ENCODE measurements at places on chromosomes 5 and 9.

DNA sequence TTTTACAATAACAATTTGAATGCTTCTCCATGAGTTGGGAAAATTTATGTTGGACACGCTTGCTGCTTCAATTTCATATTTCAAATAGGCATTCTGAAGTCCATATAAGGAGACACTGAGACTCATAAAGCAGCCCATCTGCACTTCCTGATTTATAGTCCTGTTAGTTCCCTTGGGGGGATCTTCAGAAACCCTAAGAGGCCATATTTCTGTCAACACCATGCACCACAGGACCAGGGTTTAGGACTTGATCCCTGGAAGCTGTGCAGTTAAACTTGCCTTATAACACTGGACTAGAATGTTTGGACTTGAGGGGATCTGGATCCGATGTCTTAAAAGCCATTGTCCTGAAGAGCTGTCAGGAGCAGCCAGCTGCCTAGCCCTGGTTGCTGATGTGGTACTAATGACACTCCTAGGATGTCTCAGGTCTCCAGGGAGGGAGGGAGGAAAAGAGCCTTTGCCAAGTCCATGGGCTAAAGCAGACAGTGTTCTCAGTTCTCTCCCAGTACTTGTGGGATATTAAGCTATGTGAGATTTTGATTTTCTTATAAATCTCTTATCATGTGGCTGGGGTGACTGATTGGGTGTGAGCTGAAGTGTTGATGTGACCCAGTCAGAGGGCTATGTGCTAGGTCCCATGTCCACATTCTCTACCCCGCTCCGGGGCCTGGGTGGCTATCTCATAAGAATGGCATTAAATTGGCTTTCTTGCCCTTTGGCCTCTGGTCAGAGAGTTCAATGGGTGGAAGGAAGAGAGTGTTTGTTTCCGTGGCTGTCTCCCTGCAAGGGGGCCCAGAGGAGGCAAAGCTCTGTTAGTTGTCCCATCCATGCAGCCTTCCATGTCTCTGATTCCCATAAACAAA, 399.8 kb downstream of the OSTF1 start:
- no peak for DNase-seq

- DNase-seq, result no peak
These were observed 172.2 kb upstream of the ANKRD55 start for GRCh38 chr5:56405116-56405908.

DNA sequence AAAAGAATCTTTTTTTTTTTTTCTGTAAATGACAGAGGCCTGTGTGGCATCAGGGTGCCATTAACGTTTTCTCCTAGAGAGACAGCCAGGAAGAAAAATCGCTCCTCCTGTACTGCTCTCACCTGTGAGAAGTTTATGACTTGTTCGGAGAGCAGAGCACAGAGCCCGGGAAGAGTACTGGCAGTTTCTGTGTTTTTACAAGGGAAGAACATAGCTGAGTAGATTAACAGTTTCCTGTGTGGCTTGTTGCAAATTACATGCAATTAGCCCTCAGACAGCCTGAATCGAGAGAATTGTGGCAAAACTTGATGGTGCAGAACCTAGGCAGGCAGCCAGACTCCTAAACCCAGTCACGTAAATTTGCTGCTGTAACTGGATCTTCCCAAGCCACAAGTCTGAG, 32.1 kb downstream of the PRKACG start:
- DNase-seq, result no peak

DNA sequence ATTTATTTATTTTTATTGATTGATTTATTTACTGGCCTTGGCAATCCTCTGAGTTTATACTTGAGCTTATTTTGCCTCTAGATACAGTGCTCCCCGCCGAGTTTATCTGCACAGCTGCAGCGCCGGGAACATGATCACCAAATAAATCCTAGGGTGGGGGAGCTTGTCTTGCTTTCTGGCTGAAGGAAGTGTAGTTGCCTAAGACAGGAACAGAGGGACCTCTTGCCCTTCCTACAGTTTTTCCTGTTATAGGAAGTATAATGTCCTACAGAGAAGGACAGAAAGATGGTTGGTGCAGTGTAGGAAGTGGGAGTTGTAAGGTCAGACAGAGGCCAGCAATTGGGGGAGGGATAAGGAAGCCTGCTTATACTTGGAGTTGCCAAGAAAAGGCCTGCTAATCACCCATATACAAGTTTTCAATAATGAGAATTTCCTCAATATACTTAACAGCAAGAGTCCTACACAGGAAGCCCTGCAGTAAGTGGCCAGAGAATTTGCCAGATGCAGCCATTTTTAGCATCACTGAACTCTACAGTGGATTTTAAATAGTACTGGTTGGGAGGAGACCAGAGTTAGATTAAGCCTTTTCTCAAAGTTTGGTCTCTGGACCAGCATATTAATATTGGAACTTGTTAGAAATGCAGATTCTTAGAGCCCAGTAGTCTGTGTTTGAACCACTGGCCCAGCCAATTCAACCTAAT, 7.7 kb downstream of the AOPEP start:
- no peak for DNase-seq

DNA sequence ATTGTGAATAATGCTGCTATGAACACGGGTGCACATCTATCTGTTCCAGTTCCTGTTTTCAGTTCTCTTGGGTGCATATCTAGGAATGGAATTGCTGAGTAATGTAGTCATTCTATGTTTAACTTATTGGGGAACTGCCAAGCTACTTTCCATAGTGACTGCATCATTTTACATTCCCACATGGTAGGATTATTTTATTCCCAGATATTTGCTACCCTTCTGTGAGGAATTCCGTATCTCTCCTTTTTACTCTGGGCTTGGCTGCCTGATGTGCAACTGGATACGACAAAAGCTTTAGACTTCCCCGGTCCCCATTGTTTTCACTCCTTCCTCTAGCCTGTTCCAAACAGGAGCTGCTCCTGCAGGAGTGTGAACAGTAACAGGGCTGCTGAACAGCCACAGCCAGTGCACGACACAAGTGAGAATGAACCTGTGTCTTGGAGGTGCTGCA, 7.2 kb downstream of the TAS2R1 start:
- no peak for DNase-seq

- no peak for DNase-seq
These were observed 184.2 kb downstream of the FANCC start for GRCh38 chr9:95133325-95133705.

DNA sequence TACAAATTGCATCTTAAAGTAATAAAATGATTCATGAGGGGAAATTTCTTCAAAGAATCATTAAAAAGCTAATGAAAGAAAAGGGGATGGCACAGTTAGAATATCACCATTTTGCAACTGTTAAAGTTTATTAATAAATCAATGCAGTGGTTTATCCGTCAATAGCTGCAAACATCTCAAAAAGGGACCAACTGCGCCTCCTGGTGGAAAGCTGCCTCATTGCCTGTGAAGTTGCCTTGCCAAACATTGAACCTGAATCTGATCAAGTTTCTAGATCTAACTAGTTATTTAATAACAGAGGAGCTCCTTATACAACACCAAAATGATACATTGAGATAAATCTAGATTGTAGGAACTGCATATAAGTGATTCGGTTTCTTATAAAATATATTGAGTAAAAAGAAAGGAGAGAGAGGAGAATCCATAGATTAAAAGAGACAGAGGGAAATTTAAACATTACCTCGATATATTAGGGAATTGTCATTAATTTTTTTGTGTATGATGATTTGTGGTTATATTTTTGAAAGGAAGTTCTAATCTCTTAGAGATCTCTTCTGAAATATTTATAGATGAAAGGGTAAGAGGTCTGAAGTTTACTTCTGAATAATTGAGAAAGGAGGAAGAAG, 6.9 kb upstream of the NDUFB6 start:
- peak; percentile 81 for DNase-seq

GRCh38 chr5:6961123-6961522, 247.9 kb downstream of the TENT4A start:
- no peak for DNase-seq

- no peak for DNase-seq
These were observed 12.2 kb downstream of the HSPA4 start for GRCh38 chr5:133063965-133064364.

- no peak for DNase-seq
These were observed 9.9 kb upstream of the SLC9A3 start for GRCh38 chr5:533955-534742.

DNA sequence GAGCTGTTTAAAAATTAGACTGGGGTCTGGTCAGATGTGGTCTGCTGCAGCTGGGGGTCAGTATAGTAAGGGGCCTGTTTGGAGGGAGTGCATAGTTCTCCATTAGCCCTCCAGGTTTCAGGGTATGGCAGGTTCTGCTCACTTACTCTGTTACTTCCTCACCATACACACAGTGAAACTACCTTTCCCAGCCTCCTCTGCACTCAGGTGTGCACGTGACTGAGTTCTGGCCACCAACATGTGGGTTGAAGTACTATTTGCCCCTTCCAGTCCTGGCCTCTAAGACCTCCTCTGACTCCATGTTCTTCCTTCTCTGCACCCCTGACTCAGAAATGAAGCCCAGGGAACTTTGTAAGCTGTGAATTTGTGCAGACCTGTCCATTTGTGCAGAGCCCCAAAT, 190.5 kb upstream of the CLINT1 start:
- no peak for DNase-seq

DNA sequence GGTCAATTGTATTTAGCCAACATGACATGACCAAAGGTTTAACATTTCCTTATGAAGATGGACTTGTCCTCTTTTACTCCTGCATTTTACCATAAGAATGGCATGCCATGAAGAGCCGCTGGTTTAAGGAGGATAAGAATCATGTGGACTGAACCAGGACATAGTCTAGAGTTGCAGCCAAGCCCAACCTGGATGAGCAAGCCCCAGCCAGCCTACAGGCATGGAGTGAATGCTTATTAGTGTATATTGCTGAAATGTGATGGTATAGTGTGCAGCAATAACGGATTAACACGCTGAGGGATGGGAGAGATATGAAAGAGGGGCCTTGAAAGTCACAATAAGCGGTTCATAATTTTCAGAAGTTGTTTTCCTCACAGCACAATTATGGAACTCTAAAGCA, 523.2 kb downstream of the NTRK2 start:
- DNase-seq, result no peak

DNA sequence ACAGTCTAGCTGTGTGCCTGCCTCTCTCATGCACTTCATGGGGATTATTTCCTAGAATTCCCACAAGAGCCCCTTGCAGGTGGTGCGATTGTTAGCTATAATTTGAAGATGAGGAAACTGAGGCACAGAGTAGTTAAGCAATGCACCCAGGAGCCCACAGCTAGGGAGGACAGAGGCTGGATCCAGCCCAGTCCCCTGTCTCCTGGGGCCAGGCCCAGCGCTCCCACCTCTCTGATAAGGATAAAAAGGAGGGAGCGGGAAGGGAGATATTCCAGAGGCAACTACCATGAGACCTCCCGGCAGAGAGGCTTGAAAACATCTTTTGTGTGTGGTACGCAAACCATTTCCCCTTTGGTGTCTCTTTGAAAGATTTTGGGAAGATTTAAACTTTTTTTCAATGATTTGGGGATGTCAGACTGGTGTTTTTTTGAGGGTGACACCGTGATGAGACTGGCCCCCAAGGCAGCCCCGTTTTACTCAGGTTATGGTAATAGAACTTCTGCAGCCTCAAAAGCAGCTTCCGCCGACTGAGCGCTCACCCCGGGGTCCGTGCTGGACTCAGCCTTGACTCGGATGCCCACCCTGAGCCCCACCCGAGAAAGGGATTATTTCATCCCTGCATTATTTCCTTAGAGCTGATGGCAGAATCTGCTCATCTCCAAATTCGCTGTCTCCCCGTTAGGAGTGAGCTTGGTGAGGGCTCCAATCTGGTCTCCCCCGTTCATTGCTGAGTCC, 144.7 kb upstream of the IER5L start:
- DNase-seq, result no peak

GRCh38 chr9:20513126-20513913, 109.0 kb downstream of the MLLT3 start:
- no peak for DNase-seq

DNA sequence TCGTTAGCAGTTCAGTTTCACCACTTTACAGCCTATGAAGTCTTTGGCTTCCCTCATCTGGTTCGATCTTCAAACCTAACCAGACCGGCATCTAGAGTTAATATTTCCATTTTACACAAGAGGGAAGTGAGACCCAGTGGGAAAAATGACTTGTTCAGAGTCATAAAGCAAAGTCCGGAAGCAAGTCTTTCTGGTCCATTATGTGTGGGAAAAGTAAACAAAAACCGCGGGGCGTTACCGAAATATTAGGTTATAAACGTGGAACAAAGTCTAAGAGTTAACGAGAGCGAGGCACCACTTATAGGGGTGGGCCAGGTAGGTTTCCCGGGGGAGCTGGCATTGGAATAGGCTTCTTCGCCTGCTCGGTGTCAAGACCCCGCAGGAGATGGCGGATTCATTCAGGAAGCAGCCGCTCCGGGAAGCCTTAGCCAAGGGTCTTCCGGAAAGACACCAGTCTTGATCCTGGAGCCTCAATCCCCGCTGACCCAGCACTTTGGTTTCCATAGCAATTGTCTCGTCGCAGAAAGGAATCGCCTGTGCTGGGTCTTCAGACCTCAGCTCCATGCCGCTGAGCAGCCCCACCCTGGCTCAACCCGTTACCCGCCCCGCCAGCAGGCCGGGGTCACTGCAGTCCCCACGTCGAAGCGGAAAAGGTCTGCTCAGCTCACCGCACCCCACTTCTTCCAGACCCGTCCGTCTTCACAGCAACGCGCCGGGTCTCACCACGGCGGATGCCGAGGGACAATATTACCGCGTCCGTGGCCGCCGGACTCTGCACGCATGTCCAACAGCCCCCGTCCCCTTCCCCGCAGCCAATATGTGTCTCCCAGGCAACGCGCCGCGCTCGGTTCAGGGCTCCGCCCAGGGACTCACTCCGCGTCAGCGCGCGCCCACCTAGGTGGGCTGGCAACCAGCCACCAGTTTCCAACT, at the start of gene C5orf52:
Gene C5orf52 (plus strand): TSS at position 872 of the 930 bp plus-strand sequence. CDS start 82 bp downstream, outside the sequence.
- DNase-seq, result no peak

- DNase-seq, result no peak
These were observed 306.2 kb upstream of the PUM3 start for GRCh38 chr9:3150074-3150473.

DNA sequence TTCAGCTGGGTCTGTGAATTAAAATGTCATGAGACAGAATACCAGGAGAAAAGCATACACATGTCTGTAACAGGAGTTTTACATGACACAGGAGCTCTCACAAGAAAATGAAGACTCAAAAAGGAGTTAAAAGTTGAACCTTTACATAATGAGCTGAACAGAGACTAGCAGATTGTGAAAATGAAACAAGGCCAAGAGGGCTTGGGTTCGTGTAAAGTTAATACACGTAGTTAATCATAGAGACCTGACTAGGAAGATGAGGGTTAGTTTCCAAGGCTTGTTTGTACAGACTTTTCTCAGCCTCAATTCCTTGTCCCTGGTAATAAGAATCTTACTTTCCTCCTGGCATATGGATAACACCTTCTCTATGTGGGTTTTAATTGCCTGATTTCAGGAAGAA, 1294.0 kb downstream of the MAT2B start:
- no peak for DNase-seq

DNA sequence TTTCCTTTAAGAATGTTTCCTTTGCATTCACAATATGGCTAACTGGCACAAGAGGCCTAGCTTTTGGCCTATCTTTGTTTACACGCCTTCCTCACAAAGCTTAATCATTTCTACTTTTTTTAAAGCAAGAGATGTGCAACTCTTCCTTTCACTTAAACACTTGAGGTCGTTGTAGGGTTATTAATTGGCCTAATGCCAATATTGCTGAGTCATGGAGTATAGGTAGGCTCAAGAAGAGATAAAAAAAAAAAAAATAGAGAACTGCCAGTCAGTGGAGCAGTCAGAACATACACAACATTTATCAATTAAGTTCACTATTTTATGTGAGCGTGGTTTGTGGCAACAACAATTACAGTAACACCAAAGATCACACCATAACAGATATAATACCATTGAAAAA, 5.9 kb downstream of the FKBP15 start:
- DNase-seq, result peak; percentile 95

- DNase-seq, result no peak
These were observed 44.2 kb upstream of the SPIN1 start for GRCh38 chr9:88344013-88344412.

Measured in hematopoietic multipotent progenitor cell treated with erythropoietin and hydrocortisone succinate and interleukin-3 and kit ligand, for 15 days (in vitro differentiated cells).